Dermis microvascular lymphatic vessel endothelial cell (primary cell): ENCODE measurements at places on chromosomes 1 and 21.

GRCh38 chr1:7513081-7513480 is 258.0 kb upstream of the VAMP3 start:
- DNase-seq = no peak

GRCh38 chr1:92698932-92699331 is 86.0 kb downstream of the EVI5 start:
- peak; percentile 7 for DNase-seq

DNA sequence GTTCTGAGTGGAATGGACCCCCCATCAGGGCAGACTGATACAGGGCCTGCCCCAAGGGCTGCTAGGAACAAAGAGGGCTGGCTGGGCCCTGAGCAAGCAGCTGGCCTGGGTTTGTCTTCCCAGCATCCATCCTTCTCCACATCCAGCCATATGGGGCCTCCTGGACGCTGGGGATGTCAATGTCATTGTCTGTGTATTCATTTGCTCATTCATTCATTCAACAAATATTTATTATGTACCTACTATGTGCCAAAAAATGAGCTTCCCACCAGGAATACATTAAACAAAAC is 15.6 kb upstream of the ECE1 start:
- DNase-seq = no peak

DNA sequence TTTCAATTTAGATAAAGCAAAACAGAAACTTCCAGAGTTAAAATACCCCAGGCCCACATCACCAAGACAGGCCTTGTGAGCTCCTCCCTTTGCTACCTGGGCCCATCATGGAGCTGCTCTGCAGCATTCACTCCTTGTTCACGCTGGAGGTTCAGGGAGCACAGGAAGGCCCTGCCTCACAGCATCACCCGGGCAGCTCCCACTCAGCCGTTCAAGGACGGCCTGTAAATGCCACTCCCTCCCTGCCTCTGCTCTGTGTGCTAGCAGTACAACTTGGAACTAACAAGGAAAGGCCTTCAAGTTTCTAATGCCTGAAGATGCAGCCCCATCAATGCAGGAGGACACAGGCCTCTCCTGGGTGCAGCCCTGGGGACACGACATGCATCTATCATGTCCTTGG is 11.6 kb downstream of the ATP5PO start:
- no peak for DNase-seq

DNA sequence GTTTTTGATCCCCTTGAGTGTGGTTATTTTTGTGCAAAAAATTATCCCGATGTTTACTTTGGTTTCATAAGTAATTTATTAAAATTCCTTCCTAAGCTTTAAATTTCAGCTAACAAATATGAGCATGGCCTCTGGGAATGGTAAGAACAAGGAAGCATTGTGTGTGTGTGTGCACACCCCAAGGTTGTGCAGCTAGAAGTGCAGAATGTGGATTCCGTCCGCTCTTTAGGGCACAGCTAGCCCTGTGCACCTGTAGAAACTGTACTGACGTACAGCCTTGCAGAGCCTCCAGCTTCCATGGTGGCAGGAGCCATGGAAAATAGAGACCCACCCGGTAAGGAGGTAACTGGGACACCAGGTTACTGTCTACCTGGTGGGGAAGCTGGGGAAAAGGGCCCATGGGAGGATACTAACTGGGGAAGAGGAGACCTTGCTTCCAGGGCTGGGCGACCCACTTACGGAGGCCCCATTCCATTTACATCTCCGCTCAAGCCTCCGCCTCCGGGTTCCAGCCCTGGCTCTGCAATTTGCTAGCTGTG is 54.7 kb downstream of the B3GALT5 start:
- no peak for DNase-seq

DNA sequence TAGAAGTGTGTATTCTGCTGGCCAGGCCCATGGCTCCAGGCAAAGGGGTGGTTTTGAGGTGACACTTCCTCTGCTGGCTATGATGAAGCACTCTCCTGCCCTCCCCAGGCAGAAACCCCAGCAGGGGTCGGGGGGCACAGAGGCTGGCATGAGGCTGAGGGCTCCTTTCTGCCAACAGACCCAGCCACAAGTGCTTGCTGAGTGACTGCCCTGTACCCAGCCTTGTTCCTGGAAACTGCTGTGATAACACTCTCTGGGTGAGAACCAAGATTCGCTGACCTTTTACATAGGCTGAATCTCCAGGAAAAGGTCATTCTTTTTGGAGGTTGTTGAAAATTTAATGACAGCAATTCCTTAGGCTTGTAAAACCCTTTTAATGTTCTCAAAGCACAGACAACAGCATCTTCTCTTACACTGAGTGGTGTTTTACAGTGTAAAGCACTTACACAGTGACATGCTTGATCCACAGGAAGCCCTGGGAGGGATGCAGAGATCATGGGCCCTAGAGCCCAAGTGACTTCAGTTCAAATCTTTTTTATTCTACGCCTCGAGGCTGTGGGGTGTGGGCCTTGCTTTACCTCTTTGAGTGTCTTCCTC is 155.5 kb upstream of the FGGY start:
- DNase-seq = no peak

DNA sequence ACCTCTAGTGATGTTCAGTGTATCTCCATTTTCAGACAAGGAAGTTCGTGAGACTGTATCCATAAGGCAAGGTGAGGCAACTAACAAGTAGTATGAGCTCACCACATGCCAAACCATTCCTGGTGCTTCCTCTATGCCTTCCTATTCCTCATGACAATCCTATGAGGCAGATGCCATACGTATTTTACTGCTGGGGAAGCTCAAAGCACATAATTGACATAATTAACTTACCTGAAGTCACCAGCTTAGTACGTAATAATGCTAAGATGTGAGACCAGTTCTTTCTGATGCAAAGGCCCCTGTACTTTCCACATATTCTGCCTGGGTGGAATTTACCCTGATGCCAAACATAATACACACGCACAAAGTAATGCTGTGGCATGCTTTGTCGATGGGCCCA is 83.6 kb upstream of the NFIA start:
- DNase-seq = no peak
